ENCODE measurements at places on chromosomes 11 and 22.

GRCh38 chr11:95058621-95059020 is 8.1 kb upstream of the SRSF8 start:
- DNase-seq, result no peak

- DNase-seq, result no peak
Measured at GRCh38 chr11:85772695-85773094, 38.2 kb downstream of the SYTL2 start.

DNA sequence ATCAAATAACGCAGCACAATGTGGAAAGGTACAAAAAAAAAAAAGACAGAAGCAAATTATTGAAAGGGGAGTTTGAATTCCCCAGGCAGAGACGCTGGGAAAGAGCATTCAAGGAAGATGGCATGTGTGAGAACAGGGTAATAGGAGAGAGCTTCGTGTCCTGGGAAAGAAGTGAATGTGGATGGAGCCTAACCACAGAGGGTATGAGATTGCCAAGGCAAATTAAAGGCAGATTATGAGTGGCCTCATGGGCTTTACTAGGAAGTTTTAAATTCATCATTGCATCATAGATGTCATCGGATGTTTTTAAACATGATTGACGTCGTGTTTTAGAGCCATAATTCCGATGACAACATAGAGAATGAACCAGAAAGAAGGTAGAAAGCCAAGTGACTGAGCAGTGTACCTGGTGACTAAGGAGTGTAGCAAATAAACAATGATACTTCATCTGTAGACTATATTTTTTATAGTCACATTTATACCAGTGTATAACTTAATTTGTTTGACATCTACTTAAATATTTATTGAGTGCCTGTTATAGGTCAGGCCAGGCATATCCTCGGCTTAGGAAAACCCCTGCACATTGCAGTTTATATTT is 151.4 kb downstream of the MSANTD4 start:
- no peak for DNase-seq

GRCh38 chr22:48739348-48740085 is 1088.2 kb downstream of the BRD1 start:
- DNase-seq, result no peak

GRCh38 chr22:41799486-41800347 is 762 bp upstream of the CCDC134 start:
- peak; percentile 64 for DNase-seq

DNA sequence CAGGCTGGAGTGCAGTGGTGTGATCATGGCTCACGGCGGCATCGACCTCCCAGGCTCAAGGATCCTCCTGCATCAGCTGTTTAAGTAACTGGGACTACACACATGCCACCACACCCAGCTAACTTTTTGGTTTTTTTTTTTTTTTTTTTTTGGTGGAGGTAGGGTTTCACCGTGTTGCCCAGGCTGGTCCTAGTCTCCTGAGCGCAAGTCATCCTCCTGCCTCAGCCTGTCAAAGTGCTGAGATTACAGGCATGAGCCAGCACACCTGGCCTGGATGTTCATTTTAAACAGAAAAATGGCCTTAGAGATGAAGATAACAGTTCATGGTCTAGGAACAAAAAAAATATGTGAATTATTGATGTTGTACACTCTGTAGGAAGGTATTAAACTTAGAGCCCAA is 13.6 kb upstream of the SLC25A18 start:
- DNase-seq, result no peak

- DNase-seq, result peak; percentile 97
Measured at GRCh38 chr11:64317961-64318765, at the start of gene PRDX5. Gene PRDX5 (plus strand): TSS chr11:64318121. CDS start chr11:64318216, 95 bp downstream.

- DNase-seq, result no peak
Measured at GRCh38 chr11:68373189-68373814, 60.9 kb downstream of the LRP5 start.

- DNase-seq, result no peak
Measured at GRCh38 chr11:122617926-122618325, 37.6 kb upstream of the UBASH3B start.

GRCh38 chr11:92623055-92623454 is 346.4 kb upstream of the MTNR1B start:
- DNase-seq, result no peak

DNA sequence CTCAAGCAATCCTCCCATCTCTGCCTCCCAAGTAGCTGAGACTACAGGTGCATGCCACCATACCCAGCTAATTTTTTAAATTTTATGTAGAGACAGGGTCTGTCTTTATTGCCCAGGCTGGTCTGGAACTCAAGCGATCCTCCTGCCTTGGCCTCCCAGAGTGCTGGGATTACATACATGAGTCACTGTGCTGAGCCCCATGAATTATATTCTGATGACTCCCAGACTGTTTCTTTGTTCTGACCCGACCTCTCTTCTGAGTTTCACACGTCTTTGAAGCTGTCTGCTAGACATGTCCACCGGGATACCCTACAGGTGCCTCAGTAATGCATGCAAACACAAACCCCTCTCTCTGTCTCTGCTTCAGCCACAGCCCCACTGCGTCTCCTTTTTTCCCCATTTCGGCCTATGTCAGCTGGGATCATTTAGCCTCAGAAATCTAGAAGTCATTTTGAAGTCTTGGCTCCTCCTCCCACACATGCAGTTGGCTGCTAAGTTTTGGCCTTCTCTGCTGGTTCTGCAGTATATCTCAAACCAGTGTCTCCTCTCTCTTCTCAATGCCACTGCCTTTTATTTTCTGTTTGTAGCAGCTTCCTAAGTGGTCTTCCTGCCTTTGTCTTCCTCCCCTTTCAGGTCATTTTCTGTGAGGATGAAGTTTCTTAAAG is 4.8 kb downstream of the VPS26B start:
- DNase-seq, result no peak

GRCh38 chr22:30949934-30950660 is 18.5 kb downstream of the MORC2 start:
- DNase-seq, result no peak

GRCh38 chr11:13701506-13701905 is 33.0 kb downstream of the FAR1 start:
- no peak for DNase-seq

DNA sequence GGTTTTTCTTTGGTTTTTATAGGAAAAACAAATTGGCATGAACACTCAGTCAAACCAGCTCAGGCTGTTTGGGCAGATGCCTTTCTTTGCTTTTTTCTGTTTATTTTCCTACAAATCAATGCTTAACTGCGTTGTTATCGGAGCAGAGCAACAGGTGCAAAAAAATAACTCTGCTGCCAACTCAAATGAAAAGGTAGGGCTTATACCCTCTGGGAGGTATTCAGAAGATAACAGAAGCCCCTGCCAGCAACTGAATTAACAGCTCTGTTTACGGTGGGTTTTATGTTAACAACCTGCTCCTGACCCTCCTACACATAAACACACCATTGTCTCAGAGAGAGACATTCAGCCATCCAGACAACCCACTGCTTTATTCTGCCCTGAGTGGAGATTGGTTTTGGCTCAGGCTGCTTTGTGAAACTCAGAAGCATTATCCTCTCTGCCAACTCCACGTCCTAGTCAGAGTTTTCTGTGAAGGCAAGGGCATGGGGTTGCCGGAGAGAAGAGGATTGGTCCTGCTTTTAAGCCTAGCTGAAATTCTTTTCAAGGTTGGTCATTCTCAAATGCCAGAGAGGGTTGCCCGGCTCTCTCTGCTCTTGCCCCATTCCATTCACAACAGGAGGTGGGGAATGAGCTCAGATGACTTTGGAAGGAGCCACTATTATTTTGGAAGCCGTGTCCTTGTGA is 11.4 kb downstream of the EHF start:
- no peak for DNase-seq

DNA sequence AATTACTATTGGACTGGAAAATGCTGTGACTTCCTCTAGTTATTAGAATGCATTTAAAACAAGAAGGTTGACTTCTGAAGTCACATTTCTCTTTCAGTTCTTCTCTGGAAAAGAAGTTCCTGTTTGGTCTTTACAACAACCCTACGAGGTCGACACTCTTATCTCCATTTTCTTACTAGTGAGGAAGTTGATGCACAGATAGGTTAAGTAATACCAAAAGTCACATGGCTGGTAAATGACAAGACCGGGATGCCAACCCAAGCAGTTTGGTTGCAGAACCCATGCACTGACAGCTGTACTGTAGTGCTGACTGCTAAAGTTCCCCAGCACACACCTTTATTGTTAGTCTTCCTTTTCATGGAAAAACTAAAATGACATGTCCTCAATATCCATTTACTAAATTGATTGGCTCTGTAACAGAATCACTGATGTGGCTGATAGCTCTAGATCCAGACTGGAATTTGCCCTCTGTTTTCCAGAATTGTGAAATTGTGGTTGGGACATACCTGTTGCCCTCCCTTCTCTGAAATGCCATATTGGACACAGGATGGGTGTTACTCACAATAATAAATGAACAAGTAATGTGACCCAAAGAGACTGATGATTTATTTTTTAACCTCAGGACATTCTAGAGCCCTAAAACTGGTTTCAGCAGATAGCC is 9.4 kb upstream of the TECTA start:
- DNase-seq, result no peak

- peak; percentile 51 for DNase-seq
Measured at GRCh38 chr11:43504316-43504950, 145.7 kb downstream of the TTC17 start.

GRCh38 chr11:97460091-97460490 is 1070.3 kb downstream of the JRKL start:
- no peak for DNase-seq

DNA sequence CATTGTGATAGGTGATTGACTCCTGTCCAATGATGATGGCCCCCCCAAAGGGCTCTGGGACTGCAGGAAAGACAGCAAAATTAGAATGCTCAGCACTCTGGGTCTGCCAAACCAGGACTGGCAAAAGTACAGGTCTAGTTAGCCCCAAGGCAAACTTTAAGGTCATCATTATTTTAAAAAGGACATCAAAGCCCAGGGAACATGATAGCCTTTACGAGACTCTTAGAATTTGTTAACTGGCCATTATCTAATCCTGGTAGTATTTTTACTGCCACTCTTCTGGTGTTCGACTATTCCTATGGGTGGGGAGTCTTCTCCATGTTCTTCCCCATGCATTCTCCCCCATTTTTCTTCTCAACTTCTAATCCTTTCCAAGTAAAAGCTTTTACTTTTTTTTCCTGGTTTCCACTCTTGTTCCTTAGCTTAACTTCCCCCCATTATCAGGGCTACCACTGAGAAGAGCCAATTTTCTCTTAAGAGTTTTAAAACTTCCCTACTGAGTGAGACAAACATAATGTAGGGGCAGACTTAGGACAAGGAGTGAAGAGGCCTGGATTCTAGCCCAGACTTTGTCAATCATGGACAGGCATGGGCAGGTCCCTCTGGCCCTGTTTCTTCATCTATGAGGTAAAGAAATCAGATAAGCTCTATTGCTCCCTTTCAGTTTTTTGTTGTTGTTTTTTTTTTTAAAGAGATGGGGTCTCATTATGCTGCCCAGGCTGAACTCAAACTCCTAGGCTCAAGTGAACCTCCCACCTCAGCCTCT is 7.1 kb downstream of the DDB1 start:
- no peak for DNase-seq

- DNase-seq, result no peak
Measured at GRCh38 chr11:96122601-96123074, 198.7 kb upstream of the MTMR2 start.

GRCh38 chr11:124707829-124708228 is 31.9 kb upstream of the NRGN start:
- no peak for DNase-seq

DNA sequence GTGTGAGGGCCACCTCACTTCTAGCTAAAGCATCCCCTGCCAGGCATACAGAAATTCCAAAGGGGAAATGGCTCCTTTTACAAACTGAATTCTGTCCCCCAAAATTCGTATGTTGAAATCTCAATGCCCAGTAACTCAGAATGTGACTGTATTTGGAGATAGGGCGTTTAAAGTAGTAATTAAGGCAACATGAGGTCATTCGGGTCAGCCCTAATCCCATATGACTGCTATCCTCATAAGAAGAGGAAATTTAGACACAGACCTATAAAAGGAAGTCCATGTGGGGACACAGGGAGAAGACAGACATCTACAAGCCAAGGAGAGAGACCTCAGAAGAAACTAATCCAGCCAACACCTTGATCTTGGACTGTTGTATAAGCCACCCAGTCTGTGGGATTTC is 119.1 kb downstream of the CHST1 start:
- DNase-seq, result no peak

DNA sequence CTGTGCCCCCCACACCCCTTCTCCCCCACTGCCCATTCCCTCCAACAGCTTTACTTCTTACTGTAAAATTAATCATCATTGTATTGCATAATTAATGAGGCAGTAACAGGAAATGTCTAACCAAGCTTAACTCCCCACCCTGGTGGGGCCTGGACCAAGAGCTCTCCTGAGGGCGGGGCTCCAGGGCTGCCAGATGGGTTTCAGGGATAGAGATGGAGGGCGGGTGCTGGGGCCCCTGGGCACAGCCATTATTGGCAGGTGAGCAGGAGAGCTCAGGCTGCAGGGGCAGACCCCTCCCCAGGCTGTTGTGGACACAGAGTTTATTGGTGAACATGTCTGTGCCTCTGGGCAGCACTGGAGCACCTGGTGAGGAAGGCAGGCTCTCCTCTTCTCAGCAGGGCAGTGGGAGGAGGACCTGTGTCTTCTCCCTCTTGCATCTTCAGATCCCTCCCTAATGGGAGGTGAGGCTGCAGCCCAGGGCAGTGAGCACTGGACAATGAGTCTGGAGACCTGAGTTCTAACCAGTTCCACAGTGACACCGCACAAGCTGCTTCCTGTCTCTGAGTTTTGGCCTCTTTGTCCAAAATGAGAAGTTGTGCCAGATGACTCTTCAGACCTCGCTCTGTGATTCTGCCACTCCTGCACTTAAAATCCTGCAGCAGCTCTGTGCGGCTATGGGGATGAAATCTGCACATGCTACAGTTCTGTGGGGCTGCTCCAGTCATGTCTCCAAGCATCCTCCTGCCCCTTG is 233.3 kb downstream of the CEP164 start:
- DNase-seq, result no peak

DNA sequence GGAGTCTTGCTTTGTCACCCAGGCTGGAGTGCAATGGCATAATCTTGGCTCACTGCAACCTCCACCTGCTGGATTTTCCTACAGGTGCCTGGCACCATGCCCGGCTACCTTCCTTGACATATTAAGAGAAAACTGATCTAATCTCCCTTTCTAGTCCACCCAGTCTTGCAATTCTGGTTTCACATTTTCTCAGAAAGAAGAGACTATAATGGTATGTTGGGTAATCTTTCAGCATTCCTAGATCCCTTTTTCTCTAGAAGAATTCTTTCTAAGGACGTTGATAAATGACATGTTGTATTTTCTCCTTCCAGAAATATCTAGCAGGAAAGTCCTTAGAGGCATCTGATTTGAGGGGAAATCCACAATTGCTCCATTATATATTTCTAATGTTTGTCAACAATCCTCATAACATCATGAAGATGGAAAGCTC is 10.4 kb upstream of the HSPA8 start:
- no peak for DNase-seq

DNA sequence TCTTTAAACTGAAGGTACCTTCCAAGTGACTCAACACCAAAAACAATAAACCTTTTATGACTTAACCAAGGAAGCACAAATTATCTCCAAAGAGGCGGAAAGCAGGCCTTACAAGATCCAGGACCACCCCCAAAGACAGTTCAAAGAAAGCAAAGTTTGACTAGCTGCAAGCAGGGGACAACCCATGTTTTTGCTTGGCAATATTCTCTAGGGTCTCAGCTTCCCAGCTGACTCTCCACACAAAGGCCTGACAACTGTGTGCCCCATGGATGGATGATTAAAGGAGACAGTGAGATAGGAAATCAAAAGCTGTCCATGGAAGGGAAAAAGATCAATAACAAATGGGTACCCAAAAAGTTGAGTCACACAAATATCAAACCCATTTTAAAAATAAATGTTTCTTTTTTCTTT is 232.2 kb downstream of the DDX10 start:
- no peak for DNase-seq

All from GM20000 (cell line).